ENCODE measurements at places on chromosomes 4 and X.
A peak's percentile ranks its signal among the peaks of the same experiment; 100 is the strongest.

GRCh38 chr4:82688091-82688795 is 110.4 kb downstream of the SCD5 start:
- no peak for DNase-seq

DNA sequence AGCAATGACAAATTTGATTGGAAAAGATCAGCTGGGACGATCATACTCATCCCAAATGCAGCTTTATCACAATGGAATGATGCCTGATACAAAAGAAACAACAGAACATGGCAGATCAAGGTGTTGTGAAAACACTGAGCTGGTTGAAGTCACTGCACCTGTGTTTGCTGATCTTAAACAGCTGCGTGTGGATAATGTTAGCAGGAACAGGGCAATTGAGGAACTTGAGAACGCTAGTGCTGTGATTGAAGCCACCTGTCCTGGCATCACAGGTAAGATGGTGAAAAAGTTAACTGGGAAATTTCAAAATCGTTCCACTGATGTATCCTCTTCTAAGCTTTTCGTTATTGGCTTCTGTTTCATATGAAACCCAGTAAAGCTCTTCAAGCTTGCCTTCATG is 27.4 kb upstream of the SOD3 start:
- DNase-seq, result no peak

DNA sequence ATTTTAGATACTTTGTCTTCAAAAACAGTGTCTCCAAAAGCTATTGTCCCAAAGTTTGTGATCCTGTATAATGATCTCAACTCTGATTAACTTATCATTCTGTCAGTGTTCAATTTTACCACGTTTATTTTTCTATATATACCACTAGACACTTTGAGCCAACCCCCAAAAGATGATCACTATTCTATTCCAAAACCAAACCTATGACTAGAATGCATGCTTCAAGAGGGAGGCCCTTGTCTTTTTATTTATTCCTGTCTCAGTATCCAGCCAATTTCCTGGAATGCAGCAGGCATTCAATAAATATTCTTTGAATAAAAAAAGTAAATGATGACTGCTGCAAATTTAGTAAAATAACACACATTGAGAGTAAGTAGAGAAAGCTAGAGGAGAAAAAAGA is 275.6 kb downstream of the LDB2 start:
- no peak for DNase-seq

GRCh38 chrX:123324625-123325024 is 140.5 kb downstream of the GRIA3 start:
- no peak for DNase-seq

- DNase-seq, result no peak
Observed at GRCh38 chr4:184980261-184980660, 38.0 kb upstream of the HELT start.

DNA sequence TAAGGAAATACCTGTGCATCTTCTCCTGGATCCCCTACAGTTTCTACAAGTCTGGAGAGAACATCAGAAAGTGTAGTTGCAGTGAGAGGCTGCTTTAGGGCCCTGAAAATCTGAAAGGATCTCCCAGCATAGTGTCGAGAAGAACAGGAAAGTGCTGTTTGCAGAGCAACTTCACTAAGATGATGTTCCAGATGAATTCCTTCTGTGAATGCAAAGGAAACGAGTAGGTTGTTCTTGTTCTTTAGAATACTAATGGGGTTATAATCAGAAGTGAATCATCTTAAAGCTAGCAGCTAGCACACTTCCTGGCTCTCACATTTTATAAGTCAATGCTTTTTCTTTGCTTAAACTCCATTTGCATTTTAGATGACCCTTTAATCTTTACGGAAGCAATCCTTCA is 53.7 kb downstream of the ZAR1 start:
- DNase-seq, result no peak

DNA sequence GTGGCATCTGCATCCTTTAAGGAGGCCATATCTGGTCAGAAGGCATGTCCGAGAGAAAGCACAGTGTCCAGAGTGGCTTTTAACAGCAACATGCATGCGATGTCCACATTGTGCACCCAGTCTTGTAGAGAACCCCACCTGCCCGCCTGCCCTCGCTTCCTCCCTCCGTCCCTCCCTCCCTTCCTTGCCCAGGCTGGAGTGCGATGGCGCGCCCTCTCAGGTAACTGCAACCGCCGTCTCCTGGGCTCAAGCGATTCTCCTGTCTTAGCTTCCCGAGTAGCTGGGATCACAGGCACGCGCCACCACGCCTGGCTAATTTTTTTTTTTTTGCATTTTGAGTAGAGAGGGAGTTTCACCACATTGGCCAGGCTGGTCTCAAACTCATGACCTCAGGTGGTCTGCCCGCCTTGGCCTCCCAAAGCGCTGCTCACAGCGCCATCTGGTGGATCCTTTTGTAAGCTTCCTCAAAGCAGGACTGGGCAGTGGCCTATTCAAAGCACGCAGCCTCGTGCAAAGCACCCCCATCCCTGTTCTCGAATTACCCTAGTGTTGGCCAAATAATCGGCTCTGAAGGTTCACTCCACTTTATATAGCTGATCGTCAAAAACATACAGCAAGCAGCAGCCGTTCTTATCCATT is 15.0 kb downstream of the BRCC3 start:
- peak; percentile 10 for DNase-seq

DNA sequence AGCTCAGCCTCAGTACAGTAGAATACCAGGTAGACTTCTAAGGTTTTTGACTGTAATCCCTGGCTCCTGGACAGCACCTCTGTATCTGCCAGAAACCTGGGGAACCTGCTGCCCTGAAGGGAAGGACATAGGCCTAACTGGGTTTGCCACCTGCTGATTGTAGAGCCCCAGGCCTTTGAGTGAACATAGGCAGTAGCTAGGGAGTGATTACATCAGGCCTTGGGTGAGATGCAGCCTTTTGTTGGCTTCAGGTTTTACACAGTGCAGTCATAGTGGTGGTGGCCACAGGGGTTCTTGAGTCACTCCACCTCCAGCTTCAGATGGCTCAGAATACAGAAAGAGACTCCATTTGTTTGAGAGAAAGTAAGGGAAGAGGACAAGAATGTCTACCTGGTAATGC is 19.3 kb downstream of the IQCM start:
- no peak for DNase-seq

Data from effector CD8-positive, alpha-beta T cell (primary cell).